Activated CD4-positive, alpha-beta memory T cell treated with anti-CD3 and anti-CD28 coated beads, Interleukin-2, amount 10 ng/mL, durations not matched to agents 7 days and 5 days (primary cell): ENCODE measurements at places on chromosomes 7 and 10.

DNA sequence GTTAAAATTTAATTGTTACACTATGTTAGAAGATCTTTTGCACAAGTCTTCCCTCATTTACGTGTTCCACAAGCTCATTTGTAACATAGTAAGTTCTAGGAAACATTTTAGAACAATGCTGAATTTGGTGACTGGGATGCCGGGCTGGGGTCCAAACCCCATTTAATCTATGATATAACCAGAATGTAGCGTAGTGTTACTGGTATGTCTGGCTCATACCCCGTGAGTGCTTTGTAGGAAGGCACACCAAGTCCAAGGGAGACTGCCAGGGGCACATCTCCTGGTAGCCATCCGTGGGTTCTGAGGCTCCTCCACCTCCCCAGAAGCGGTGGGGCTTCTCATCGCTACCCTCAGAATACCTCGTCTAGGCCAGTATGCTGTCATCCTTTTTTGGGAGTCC is 21.3 kb upstream of the TMEM236 start:
- no peak overlapping the region for H3K27ac ChIP-seq
- no peaks in the 10 kb centered on the region for H3K36me3 ChIP-seq
- no peak for DNase-seq
- H3K4me3 ChIP-seq, result no peak overlapping the region

DNA sequence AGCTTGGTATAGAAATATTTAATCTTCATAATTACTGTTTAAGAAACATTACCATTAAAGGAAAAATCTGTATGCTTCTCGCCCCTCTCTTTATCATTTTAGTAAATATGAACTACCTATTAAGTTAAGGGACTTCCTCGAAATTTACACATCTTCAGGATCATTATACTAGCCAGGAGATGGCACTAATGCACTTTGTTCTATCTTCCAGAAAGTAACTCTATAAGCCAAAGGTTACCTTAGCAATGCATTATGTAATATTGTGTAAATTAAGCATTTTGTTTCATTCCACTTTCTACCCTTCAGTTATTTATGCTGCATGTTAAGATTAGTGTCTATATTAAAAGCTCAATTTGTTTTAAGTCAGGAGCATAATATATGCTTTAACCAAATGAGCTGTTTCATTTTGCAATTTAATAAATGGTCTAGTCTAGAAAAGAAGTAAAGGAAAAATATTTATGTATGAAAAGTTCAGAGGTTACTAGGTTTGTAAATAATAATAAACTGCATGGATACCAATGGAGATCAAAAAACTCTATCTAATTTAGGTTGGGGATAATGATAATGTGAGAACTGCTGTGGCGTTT is 128.5 kb downstream of the ANKRD7 start:
- no peaks in the 10 kb centered on the region for H3K36me3 ChIP-seq
- no peak overlapping the region for H3K27ac ChIP-seq
- no peak for DNase-seq
- no peaks in the 10 kb centered on the region for H3K27me3 ChIP-seq
- H3K4me1 ChIP-seq, result no peaks in the 10 kb centered on the region

DNA sequence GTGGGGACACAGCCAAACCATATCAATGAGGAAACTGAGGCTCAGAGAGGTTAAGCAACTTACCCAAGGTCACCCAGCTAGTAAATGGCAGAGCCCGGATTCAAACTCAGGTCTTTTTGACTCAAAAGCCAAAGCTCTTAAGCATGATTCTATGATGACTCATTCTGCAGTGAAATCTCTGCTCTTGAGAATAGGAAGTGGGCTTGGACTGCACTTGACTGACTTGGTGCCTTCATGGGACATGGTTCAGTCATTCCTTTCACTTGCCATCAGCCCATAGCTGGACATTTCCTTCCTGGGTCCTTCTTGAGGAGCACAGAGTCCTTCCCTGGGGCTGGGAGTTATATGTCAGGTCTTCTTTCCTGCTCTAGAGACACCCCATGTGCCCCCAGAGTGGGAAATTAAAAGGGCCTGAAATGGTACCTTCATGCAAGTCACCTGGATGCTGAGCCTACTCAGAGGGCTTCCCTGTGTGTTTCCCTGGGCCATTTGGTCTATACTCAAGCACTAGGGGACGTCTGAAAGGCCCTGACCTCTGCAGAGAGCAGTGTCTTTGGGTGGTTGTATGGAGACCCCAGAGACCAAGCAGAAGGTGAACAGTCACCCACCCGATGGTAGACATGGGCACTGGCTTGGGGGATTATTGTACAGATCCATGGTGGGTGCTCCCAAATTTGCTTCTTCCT is 62.4 kb upstream of the SDK1 start:
- H3K4me1 ChIP-seq, result no peaks in the 10 kb centered on the region
- no peak for DNase-seq
- no peak overlapping the region for H3K4me3 ChIP-seq
- no peaks in the 10 kb centered on the region for H3K36me3 ChIP-seq
- H3K27me3 ChIP-seq, result peaks cover 9% of the 10 kb centered on the region
- no peak overlapping the region for H3K27ac ChIP-seq

GRCh38 chr7:121473645-121474300 is 77.7 kb upstream of the FAM3C start:
- no peak overlapping the region for H3K27ac ChIP-seq
- no peaks in the 10 kb centered on the region for H3K36me3 ChIP-seq
- H3K27me3 ChIP-seq, result no peaks in the 10 kb centered on the region
- no peaks in the 10 kb centered on the region for H3K4me1 ChIP-seq

DNA sequence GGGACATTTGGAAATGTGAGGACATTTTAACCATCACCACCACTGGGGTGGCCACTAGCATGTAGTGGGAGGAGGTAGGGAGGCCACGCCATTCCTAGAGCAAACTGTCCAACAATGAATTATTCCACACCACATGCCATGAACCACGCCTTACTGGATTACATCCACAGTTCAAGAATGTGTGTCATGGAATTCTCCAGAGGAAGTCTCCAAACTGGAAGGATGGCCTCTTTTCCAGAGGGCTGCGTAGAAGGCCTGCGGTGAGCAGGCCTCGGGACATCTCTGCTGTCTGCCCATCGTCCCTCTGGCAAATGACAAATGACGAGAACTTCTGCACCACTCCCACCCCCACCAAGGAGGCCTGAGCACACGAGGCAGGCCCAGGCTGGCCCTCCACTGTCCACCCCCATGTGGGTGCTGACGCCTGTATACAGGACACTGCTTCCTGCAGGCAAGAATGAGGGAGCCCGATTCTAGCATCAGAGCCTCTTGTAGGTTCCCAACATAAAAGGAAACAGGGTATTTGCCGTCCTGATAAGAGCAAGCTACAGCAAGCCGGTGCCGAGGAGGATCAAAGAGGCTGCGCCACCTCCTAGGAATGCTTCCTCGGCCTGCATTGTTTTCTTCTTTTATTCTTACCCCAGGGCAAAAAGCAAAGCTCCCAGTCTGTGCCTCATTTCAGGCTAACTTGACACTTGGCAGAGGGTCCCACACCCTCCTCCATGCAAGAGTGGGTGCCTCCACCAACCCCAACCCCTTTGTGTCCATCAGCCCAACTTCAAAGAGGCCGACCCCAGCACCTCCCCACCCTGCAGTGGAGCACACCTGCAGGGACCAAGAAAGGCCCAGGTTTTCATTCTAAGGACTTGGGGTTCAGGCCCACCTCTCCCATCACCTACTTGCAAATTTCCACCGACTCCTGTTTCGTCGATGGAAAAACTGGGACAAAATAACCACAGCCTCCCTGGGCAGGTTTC is 23.9 kb downstream of the TNS3 start:
- no peak for DNase-seq
- H3K4me3 ChIP-seq, result no peak overlapping the region
- no peaks in the 10 kb centered on the region for H3K4me1 ChIP-seq
- H3K27me3 ChIP-seq, result no peaks in the 10 kb centered on the region

DNA sequence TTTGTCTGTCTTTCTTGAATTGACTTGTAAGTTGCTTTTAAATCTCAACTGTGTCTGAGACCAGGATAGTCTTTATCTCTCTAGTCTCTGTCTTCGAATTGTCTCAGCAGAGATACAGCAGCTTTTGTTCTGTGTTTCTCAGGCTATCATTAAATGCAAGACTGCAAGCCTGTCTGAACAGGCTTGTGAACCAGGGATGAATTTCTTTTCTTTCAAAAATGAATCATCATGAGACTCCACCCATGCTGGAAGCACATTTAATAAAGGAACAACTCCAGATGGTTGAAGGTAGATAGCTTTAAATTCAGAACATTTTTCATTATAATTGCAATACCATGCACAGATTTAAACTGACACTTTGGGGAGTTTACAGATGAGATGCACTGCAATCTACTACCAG is 155.9 kb downstream of the SEC23IP start:
- H3K4me3 ChIP-seq, result no peak overlapping the region
- H3K36me3 ChIP-seq, result no peaks in the 10 kb centered on the region
- DNase-seq, result no peak
- no peak overlapping the region for H3K27ac ChIP-seq
- H3K27me3 ChIP-seq, result peaks cover 2% of the 10 kb centered on the region
- no peaks in the 10 kb centered on the region for H3K4me1 ChIP-seq

DNA sequence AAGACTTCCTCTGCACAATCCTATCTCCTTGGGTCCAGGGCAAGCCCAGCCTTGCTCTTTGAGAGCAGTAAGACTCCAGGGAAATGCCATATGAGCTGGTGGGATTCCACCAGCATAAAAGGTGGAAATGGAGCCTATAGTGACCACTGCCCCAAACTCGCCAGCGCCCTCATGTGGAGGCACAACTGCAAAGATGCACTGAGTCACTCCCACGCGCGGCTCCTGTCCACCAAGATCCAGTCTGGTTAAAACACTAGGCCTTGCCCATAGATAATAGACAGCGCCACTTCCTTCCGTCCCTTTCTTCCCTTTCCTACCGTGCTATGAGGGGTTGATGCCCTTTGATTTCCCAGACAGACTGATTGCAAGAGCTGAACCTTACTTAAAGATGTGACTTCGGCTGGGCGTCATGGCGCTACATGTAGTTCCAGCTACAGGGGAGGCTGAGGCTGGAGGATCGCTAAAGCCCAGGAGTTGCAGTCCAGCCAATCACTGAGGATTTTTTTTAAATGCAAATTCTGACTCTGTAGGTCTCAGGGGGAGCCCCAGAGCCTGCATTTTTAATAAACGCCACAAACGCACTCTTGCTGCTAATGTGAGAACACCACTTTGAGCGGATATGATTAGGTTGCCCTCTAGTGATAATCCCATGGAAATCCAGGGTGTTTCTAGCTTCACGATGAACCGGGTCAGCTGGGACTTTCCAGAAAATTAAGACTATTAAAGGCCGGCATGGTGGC is 136.5 kb downstream of the EPC1 start:
- H3K4me3 ChIP-seq, result no peak overlapping the region
- H3K27me3 ChIP-seq, result no peaks in the 10 kb centered on the region
- H3K27ac ChIP-seq, result no peak overlapping the region
- H3K36me3 ChIP-seq, result no peaks in the 10 kb centered on the region
- DNase-seq, result no peak
- H3K4me1 ChIP-seq, result peaks cover 2% of the 10 kb centered on the region

GRCh38 chr10:132845780-132846595 is 60.0 kb upstream of the NKX6-2 start:
- H3K36me3 ChIP-seq, result peaks cover 3% of the 10 kb centered on the region
- H3K4me1 ChIP-seq, result peaks cover 6% of the 10 kb centered on the region
- H3K27ac ChIP-seq, result no peak overlapping the region
- no peak overlapping the region for H3K4me3 ChIP-seq
- no peak for DNase-seq
- H3K27me3 ChIP-seq, result peaks cover 8% of the 10 kb centered on the region

- no peaks in the 10 kb centered on the region for H3K36me3 ChIP-seq
- H3K4me1 ChIP-seq, result no peaks in the 10 kb centered on the region
- H3K27me3 ChIP-seq, result peaks cover 8% of the 10 kb centered on the region
- H3K4me3 ChIP-seq, result no peak overlapping the region
- DNase-seq, result no peak
These were observed 20.5 kb upstream of the PLPP4 start for GRCh38 chr10:120436439-120437112.

- H3K4me3 ChIP-seq, result no peak overlapping the region
- DNase-seq, result no peak
- no peaks in the 10 kb centered on the region for H3K36me3 ChIP-seq
- peaks cover 17% of the 10 kb centered on the region for H3K27me3 ChIP-seq
- H3K4me1 ChIP-seq, result no peaks in the 10 kb centered on the region
These were observed 367.6 kb downstream of the DNAJB6 start for GRCh38 chr7:157704365-157704764.
